ENCODE measurements at places on chromosomes 4 and X.

DNA sequence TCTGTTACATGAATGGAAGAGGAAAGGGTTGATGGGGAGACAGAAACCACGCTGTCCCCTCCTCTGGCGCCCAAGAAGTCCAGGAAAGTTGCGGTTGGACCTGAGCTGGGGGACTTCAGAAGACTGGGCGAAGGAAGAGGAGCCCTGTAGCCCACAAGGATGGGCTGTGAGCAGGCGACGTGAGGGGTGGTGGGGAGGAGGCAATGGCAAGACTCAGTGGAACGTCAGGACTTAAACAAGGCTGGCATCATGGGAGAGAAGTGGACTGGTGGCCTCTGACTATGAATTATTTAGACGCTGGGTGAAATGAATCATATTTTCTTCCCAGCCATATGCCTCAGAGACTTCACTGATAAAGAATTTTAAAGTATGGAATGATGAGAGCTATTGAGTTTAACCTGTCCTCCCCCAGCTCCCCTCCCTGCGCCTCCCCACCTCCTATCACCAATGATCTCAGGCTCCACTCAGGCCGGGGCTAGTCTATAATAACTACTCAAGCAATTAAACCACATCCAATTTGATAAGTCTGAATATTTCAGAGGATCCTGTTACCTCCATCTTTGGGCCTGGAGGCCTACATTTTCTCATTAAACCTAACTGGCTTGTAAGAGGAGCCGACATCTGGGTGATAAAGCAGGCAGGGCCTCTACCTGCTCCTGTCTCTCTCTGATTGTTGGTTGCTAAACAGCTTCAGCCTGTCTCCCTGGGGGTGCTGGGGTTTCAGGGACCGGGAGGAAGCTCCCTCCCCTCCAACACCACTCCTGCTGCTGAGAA lies 63.6 kb downstream of the SMIM20 start:
- no peak for DNase-seq

- no peak for DNase-seq
These were observed 30.9 kb upstream of the HHIP start for GRCh38 chr4:144614850-144615585.

- DNase-seq = no peak
These were observed 89.2 kb downstream of the CDS1 start for GRCh38 chr4:84672177-84672576.

- DNase-seq = no peak
These were observed 11.9 kb upstream of the SH3KBP1 start for GRCh38 chrX:19899217-19899788.

DNA sequence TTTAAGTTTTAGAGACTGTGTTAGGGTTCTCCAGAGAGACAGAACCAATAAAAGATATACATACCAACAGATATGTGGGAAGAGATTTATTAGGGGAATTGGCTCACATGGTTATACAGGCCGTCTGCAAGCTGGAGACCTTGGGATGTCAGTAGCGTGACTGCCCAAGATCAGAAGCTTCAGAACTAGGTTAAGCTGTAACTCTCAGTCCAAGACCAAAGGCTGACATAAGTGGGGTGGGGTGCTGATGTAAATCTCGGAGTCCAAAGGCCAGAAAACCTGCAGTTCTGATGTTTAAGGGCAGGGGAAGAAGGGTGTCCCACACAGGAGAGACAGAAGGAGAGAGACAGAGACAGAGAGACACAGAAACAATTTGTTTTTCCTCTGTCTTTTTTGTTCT lies 10.5 kb downstream of the CLDN34 start:
- no peak for DNase-seq

DNA sequence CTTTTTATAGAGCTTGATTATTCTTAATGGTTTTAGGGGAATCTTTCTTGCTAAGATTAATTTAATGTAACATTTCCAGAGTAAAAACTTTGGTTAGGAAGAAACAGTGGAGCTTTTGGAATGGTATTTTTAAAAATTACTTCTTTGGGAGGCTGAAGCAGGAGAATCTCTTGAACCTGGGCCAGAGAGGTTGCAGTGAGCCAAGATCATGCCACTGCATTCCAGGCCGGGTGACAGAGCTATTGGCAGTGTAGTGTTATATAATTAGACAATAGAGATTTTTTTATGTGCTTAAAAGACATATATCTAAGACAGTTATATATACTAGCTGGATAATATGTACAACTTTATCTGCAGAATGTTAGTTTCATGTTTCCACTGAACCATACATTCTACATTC lies 585.6 kb downstream of the ADGRL3 start:
- no peak for DNase-seq

DNA sequence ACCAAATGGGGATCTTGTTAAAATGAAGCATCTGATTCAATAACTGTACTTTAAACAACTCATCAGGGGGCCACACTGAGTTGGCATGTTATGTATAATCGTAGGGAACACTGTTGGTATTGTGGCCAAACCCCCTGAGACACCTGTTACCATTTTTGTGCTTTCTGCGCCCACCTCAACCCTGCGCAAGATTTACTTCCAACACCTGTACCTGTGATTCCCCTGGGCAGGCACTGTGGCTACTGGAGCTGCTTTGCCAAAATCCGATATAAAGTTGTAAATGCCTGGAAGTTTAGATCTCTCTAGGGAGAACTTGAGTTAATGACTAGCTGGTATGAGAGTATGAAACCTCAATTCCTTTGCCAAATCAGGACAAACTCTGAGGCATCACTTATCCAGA lies 259.8 kb upstream of the ATOH1 start:
- DNase-seq = no peak

- DNase-seq = peak; percentile 80
These were observed 46.4 kb upstream of the SPRY1 start for GRCh38 chr4:123350191-123350544.

- DNase-seq = peak; percentile 85
These were observed 118.5 kb downstream of the BTC start for GRCh38 chr4:74675673-74676279.

DNA sequence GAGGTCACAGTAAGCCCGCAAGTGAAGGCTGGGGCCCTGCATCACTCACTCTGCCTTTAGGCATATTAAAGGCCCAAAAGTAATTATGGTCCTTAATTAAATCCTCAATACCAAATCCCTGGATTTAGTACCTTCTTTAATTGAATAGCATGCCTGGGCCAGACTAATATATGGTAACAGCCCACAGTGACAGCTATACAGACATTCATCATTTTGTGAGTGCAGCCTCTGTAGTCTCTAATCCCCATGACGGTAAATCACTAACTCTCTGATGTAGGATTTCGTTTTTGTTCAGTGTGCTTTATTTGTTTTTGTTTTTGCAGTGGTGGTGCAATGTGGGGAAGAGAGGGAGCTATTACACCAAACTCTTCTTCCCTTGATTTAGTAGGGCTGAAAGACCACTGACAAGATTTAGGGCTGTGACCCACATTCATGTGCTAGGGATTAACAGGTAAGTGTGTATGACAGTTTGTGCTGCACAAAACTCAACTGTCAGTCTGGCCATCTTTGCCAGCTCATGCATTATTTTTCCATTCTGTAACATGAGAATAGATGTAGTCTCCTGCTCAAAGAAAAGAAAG lies 60.6 kb upstream of the SLC39A8 start:
- no peak for DNase-seq

- DNase-seq = no peak
These were observed 47.0 kb downstream of the FTHL17 start for GRCh38 chrX:31024866-31025265.

GRCh38 chr4:113943863-113944262 lies 35.6 kb downstream of the ARSJ start:
- no peak for DNase-seq

DNA sequence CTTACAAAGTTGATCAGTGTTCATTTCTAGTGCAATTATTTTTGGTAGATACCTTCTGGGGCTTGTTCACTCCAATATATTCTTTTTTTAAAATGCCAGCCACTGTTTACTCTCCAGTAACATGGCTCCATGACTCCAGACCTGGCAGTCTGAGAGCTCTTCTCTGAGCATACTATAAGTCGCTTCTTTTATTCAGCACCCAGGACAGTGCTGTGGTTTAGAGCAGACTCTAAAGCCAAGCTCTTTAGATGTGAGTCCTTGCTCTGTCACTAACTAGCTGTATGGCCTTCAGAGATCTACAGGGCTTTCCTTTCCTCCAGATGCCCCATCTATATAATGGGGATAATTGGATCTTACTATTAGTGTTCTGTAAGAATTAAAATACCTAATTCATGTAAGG lies 200.2 kb upstream of the FAM241A start:
- no peak for DNase-seq

GRCh38 chrX:16966752-16967448 lies 20.4 kb downstream of the REPS2 start:
- no peak for DNase-seq

- DNase-seq = no peak
These were observed 175.6 kb downstream of the PPP3CA start for GRCh38 chr4:101171747-101172146.

DNA sequence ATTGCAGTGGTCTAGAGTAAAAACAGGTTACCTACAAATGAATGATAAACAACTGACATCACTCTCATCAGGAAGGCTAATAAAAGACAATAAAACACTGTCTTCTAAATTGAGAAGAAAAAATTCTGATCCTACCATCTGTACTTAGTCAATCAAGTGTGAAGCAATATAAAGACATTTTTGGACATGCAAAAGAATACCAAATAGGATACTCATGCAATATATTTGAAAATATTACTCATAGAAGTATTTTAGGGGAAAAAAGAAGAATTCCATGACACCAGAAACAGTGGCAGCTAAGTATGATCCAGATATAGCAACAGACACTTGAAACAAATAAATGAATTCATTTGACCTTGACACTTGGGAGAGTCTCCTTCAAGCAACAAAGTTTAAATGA lies 63.8 kb upstream of the FAM120C start:
- DNase-seq = no peak

DNA sequence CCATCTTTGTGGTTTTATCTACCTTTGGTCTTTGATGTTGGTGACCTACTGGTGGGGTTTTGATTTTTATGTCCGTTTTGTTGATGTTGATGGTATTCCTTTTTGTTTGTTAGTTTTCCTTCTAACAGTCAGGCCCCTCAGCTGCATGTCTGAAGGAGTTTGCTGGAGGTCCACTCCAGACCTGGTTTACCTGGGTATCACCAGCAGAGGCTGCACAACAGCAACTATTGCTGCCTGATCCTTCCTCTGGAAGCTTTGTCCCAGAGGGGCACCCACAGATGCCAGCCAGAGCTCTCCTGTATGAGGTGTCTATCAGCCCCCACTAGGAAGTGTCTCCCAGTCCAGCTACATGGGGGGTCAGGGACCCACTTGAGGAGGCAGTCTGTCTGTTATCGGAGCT lies 199.3 kb upstream of the WDFY3 start:
- DNase-seq = no peak

DNA sequence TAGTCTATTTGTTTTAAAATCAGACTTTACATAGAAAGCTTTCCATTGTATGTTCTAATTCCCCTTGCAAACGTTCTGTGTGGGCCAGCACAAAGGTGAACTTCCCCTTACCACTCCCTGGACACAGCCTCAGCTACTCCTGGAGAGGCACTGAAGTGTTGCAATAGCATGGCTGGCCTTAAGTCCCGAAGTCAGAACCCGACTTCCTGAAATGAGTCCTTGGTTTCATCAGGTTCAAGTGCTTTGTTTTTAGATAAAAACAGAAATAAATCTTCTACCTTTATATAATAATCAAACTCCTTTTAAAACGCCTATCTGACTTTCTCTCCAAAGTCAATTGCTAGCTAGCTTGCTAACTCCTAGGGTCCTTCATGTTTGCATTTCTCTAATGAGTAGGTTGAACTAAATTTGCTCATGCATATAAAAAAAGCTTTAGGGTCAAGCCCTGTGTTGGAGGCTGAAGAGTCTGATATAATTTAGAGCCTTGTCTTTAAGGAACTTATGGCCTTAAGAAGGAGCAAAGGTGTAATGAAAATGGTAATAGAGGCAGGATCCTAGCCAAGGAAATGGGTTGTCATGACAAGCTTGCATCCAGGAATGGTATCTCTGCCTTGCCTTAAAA lies 9.0 kb downstream of the BMP3 start:
- peak; percentile 25 for DNase-seq

DNA sequence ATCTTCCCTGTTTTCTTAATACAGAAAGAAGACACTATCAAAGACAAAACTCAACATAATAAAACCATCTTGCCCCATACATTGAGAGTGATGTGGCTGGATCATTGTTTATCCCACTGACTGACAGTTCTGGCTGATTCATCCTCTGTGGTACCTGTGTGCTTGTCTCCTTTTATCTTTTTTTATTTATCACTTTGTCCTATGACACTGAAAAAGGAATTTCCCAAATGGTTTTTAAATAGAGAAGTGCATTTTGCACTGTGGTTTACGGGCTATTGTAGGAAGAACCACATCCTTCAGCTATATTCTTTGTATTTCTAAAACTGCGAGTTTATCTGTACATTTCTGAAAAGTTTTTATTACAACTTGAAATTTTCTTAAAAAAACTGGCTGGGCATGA lies 15.0 kb downstream of the TTC29 start:
- DNase-seq = no peak

- DNase-seq = peak; percentile 37
These were observed 46.6 kb downstream of the MAP7D3 start for GRCh38 chrX:136204571-136204970.

DNA sequence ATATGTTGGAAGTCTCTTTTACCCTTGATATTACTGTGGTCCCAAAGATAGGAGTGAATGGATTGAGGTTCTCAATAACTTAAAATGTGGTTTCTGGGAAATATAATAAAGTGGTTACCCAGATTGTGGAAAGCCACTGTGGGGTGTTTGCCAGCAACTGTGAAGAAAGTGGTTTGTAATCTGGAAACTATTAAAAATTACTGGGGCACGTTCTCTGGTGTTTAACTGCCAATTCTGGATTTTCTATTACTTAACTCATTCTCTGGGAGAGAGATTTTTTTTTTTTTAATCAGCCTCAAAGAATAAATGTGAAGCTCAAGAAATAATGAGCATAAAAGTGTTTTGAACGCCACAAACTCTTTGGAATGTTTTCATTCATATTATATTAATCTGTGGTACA lies 4.9 kb upstream of the CXCL6 start:
- no peak for DNase-seq

DNA sequence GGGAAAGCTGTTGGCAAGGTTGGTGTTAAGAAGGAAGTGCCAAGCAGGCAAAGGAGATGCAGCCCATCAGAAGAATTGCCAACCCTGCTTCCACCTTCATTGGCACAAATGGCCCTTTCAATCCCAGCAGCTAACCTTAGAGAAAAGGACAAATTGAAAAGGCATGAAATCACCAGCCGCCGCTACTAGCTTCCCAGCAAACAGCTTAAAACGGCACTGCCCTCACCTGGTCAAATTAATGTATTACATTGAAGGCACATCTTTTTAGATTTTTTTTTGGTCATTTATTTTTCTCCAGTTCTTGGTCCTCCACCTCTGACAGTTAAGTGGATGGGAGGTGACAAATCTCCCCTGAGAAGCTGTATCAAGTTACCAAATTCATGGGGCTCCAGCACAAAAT lies 51.0 kb upstream of the NHSL2 start:
- DNase-seq = peak; percentile 67

- no peak for DNase-seq
These were observed 46.1 kb upstream of the NAP1L5 start for GRCh38 chr4:88743696-88744095.

- DNase-seq = no peak
These were observed 89.8 kb upstream of the TNIP3 start for GRCh38 chr4:121253961-121254360.
